Activated CD8-positive, alpha-beta memory T cell treated with anti-CD3 and anti-CD28 coated beads for 4 hours (primary cell): ENCODE measurements at places on chromosomes 2 and 18.

DNA sequence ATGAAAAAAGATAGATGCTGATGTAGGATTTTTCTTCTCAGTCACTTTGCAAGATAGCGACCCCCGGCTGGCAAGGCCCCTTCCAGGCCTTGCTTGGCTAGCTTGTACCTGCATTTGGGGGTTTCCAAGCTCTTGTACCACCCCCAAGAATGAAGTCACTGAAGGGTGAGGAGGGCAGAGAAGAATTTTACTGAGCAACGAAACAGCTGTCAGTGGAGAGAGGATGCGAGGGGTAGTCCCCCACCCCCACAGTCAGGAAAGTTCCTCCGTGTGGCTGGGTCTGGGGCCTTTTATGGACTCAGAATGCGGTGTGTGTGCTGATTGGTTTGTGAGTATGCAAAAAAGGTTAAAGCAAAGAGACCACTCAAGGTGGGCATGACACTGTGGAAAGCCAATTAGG lies 382.0 kb downstream of the GPD2 start:
- no peak for DNase-seq

GRCh38 chr2:209383212-209383611 lies 40.6 kb upstream of the MAP2 start:
- no peak for DNase-seq

GRCh38 chr2:73939419-73939818 lies 12.7 kb downstream of the DGUOK start:
- DNase-seq: no peak

DNA sequence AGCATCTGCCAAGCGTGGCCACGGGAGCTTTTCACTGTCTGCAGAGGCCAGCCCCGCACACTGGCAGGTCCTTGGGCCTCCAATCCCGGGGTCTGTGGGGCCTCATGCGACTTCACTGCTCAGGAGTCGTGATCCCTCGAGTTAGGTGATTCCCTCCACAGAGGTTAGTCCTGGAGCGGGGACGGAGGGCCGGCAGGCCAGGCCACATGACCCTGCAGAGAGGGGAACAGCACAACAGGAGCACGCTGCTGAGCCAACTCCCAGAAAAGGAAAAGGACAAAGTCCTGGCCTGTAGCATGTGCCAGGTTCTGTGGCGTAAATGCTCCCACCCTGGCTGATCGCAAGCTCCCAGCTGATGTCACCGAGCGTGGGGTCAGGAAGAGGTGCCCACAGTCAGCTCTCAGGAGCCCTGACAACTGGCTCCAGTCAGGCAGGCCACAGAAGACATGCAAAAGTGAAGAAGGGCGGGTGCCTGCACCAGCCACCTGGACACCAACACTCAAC lies 15.3 kb upstream of the PRLH start:
- DNase-seq: no peak

DNA sequence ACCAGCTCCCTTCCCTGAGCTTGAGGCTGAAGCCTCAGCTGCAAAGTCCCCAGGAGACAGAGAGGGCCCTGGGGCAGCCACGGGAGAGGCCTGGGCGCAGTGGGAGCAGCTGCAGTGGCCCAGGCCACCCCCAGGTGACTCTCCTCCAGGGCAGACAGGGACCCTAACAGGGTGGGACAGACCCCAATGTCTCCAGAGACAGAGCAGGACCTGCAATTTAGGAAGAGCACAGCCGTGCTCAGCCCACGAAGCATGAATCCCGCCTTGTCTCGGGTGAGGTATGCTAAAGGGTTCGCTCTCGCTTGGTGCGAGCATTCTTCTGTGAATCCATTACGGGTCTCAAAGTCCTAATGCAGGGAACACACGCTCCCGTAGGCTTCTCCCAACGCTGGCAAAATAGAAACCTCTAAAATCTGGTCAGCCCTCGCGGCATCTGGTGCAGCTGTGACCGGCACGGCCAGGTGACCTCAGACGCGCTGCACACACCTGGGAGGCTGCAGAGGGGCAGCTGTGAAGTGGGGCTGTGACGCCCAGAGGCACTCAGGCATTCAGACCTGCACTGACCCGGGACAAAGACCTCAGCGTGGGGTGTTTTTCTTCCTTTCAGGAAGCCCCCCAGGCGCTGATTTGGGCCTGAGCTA lies 12.6 kb downstream of the MBP start:
- no peak for DNase-seq

DNA sequence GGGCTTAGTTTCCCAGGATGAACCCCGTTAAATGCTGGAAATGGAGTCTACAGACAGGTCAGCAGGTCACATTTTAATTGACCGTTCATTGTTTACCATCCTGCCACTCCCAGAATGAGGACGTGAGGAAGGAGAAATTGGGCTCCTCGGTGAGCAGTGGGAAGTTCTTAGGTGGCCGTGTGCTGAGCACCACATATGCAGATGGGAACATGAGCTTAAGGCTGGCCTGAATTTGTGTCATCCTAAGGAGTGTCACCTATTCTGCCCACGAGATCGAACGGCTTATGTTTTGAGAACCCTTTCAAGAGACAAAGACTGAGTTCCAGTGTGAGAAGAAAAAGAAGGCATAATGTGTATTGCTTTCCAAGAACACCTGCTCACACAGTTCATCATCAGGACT lies 234.4 kb upstream of the PXDN start:
- DNase-seq: no peak

DNA sequence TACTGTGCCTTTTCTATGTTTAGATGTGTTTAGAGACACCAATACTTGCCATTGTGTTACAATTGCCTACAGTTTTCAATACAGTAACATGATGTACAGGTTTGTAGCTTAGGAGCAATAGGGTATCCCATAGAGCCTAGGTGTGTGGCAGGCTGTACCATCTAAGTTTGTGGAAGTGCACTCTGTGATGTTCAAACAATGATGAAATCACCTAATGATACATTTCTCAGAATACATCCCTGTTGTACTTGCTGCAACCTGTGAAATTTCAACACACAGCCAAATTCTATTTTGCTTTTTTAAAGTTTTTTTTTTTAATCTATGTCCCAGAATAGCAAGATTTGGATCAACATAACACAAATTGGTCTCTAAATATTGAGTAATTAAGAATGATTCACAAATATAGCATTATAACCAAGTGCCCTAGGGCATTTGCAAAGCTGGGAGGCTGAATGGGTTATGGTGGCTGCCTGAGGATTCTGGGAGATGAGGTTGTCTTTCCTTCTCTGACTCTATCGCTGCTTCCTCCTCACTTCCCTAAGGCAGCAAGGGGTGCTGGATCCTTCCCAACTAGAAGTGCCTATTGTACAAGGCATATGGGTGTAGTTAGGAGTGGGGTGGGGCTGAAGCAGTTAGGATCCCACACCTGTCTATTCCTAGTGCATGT lies 78.3 kb downstream of the SKA1 start:
- DNase-seq: no peak

- DNase-seq: no peak
These were observed 126.3 kb upstream of the CHAC2 start for GRCh38 chr2:53641290-53641689.

GRCh38 chr2:144508172-144508851 lies 11.6 kb downstream of the ZEB2 start:
- DNase-seq: no peak

- DNase-seq: no peak
These were observed 25.2 kb downstream of the KIAA2012 start for GRCh38 chr2:202098291-202098690.

DNA sequence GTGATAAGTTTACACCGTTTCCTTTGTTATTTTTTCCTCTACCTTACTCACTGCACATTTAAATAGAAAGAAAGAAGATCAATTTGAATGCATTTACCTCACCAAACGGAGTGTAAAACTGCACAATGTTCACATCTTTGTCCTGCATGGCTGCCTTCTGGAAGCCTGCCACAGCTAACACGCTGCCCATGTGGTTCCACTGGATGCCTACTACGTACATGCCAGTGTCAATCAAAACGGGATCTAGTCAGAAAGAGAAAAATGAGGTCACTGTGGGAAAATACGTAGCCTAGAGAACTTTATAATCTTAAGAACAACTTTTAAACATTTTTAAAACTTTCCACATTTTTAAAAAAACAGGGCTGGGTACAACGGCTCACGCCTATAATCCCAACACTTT lies 16.4 kb downstream of the WDR35 start:
- DNase-seq: no peak

DNA sequence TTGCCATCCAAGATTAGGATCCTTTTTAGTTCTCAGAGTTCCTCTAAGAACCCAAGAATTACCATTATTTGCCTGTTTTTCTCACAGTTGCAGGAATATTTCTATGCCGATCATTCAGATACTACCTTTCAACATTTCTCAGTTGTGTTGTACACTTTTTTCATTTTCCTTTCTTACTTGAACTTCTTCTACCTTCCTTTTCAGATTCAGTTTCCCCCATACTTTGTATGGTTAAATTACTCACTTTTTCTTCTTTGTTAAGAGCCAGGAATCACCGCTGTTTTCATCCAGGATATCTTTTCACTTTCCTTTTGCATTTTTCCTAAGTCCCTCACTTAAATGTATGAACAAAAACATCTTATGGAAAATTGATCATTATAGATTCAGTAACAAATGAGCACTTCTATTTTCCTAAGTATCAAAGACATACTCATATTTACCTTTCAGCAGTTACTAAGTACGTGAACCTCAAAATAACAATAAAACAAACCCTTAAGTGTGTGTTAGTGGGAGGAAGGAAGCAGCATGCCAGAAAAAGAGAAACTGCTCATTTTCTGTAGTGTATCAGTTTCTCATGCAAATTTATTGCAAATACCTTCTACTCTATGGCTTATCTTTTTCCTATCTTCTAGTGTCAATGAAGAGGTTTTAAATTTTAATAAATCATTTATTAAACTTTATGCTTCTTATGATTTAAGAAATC lies 64.3 kb upstream of the STAT1 start:
- no peak for DNase-seq

DNA sequence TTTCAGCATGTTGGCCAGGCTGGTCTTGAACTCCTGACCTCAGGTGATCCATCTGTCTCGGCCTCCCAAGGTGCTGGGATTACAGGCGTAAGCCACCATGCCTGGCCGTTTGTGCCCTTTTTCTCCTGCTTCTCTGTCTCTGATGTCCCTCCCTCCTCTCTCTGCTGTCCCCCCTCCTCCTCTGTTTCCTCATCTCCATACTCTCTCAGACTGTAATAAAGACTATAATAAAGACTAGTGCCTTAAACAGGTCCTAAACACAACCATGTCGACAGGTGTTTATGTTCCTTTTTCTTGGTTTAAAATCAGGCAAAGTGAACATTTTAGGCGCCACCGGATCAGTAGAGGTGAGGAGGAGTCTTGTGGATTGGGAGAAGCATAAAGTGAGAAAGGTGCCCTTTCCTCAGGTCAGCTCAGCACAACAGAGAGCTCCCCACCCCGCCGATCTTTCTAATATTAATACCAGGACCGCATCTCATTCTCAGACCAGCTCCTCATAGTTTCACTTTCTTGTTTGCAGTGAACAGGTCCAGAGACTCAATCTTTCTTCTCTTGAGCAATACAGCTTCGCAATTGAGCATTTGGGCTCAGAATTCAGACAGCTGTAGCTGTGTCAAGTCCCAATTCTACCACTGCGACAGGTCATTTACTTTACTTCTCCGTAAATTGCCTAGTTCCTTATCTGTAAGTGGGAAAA lies 23.7 kb downstream of the TIMM21 start:
- DNase-seq: no peak

- DNase-seq: no peak
These were observed 105.9 kb upstream of the CREB1 start for GRCh38 chr2:207423886-207424285.

- no peak for DNase-seq
These were observed at the start of gene DLGAP1 for GRCh38 chr18:4455113-4455811. DLGAP1 (minus strand) TSS chr18:4455307.

DNA sequence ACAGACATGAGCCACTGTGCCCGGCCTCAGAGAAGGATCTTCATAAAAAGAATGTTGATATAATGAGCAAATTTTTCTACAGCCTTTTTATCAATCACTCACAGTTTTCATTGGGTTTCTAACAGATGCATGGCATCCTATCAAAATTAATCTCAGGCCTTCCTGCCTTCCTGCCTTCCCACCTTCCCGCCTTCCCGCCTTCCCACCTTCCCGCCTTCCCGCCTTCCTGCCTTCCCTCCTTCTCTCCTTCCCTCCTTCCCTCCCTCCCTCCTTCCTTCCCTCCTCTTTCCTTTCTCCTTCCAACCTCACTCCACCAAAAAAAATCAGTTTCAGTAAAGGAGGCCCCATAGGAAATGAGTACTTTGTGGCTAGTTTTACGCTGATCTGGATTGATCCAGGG lies 48.4 kb downstream of the CARF start:
- no peak for DNase-seq

DNA sequence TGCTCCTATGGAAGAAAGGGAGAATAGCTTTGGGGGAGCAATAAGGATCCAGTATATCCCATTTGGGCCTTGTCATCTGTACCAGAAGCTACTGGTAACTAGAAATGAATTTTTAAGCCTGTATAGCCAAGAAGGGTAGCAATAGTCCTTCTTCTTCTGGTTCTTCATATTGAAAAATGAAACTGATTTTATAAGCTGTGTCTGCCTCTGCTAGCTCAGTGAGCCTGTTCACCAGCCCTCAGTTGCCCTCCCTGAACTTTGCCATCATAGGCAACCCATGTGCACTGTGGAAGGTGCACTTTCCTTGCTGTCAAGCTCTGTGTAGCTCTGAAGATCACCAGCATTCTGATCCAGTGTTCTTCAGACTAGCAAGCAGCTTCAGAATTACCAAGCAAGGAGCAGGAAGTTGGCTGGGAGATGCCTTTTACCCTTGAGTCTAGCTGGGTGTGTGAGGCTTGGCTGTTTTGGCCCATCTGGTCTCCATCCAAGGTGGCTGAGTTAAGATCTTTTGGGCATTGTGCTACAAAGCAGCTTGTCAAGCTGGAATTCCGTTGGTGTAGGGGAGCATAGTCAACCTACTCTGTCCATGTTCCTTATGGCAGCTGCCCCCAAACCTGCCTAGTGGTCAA lies 55.8 kb upstream of the MGAT5 start:
- no peak for DNase-seq

- DNase-seq: no peak
These were observed 26.0 kb upstream of the BCL2L11 start for GRCh38 chr2:111094691-111095090.

- no peak for DNase-seq
These were observed 21.3 kb downstream of the MRPL19 start for GRCh38 chr2:75667884-75668283.

DNA sequence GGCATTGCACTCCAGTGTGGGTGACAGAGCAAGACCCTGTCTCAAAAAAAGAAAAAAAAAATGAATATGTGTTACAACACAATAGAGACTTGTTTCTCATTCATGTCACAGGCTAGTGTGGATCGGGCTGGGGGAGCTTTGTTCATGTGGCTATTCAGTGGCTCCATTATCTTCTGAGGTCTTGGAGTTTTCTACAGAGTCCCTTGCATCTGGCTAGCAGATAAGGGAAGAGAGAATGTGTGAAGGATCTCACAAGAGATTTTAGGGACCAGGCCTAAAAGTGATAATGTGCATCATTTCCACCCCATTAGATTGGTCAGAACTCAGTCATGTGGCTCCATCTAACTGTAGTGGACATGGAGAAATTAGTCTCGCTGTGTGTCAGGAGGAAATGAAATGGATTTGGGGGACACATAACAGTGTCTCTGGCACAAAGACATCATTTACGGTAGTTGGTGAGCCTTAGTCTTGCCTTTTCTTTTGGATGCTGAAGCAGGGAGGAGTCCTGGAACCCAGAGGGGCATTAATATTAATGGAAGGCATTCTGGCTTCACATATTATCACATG lies 32.4 kb upstream of the CASP10 start:
- DNase-seq: no peak
